MCF 10A (cell line): ENCODE measurements at places on chromosomes 16 and 17.

- no peak for DNase-seq
Measured at GRCh38 chr17:18949566-18949965, 2.4 kb upstream of the SLC5A10 start.

GRCh38 chr17:73261952-73262675 lies 434 bp upstream of the CPSF4L start:
- no peak for DNase-seq

GRCh38 chr17:42311240-42312034 lies 23.1 kb downstream of the STAT5A start:
- no peak for DNase-seq

DNA sequence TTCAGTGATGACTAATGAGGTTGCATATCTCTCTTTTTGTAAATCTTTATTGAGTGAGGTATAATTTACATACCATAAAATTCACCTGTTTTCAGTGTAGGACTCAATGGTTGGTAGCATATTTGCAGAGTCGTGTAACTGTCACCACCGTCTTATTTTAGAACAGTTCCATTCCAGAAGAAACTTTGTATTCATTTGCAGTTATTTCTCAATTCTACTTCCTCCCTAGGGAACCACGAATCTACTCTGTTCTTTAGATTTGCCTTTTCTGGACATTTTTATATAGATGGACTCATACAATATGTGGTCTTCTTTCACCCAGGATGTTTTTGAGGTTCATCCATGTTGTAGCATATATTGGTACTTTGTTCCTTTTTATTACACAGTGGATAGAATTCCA lies 3.7 kb downstream of the FTO start:
- DNase-seq = no peak

DNA sequence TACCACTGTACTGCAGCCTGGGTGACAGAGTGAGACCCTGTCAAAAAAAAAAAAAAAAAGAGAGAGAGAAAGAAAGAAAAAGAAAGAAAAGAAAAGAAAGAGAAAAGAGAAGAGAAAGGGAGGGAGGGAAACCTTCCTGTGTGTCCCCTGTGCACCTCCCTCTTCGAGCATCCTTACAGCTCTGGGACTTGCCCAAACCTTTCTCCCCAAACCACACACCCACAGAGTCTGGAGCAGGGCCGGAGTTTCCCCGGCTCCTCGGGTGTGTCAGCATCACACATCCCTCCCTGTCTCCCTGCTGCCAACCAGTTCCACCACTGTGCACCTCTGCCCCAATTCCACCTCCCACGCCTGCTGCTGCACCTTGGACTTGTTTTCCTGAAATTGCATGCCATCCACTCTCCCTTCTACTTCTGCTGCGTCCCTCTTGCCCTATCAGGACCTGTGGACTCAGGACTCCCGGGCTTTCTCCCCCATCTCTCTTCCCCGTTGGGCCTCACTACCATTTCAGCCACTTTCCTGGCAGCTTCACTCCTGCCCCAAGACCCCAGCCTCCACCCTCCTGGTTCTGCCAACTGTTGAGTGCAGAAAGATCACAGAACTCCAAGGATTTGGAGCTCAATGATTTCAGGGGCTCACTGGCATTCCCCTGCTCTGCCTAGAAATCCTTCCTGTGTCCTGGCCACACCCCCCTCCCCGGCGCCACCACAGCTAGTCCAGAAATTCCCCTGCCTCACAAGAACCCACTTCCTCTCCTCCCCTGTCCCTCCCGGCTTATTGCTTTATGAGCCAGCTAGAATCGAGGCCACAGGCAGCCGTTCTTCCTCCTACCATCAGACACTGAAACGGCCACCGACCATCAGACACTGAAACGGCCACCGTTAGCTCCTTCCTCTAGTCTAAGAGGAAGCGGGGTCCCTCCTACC lies 3.7 kb upstream of the CDK3 start:
- DNase-seq = peak; percentile 65

- no peak for DNase-seq
Measured at GRCh38 chr16:57755061-57755684, 19.6 kb downstream of the KATNB1 start.

- DNase-seq = no peak
Measured at GRCh38 chr16:51545951-51546350, 394.9 kb upstream of the SALL1 start.

DNA sequence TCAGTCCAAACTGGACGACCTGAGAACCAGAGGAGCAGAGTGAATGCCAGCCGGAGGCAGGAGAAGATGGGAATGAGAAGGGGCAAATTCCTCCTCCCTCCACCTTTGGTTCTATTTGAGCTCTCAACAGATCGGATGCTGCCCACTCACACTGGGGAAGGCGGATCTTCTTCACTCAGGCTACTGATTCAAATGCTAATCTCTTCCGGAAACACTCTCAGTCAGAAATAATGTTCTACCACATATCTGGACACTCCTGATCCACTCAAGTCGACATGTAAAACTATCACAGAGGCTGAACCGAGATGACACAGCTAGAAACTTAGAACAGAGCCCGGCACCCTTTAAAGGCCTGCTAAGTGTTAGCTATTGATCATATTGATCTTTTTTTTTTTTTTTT lies 57.4 kb upstream of the GRIN2A start:
- no peak for DNase-seq

DNA sequence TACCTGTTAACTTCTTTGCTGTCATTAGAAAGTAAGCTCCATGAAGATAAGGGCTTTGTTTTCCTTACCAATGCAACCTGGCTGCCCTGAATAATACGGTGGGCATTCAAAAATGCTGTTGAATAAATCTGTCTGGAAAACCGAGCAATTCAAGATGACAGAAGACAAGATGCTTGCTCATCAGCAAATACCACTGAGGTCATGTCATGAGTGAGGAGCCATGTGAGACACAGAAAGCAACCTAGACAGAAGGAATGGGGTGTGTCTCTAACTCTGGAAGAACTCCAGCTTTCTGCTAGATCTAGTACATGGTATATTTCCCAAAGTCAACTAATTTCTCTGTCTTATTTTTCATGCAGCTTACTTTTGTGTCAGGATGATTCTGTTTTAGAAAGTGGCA lies 64.2 kb downstream of the STH start:
- DNase-seq = peak; percentile 80

DNA sequence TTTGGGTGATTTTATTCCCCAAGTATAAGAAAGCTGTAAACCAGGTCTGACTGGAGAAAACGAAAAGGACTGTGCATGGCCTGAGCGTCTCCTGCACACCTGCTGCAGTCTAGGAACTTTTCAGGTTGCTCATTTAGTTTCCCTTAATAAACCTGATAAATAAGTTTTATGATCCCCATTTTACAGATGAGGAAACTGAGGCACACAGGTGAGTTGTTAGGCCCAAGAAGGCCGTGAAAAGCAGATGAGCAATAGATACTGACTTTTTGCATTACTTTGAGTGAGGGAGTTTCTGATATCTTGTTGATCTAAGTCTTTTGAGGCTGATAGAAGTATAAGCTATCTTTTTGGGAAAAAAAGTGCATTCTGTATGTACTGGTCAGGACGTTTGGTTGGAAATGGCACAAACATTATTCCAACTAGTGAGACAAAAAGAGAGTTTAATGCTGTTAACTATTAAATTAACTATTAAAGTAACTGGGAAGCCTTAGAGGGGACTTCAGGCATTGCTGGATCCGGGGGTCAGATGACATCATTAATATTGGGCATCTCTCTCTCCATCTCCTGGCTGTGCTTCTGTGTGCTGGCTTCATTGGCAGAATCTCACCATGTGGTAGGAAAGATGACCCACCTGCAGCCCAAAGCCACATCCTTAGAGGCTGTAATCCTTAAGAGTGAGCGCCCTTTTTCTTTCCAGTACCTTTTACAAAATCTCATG lies 163.4 kb downstream of the CMIP start:
- DNase-seq = no peak

GRCh38 chr16:53743149-53743566 lies 39.2 kb downstream of the FTO start:
- peak; percentile 66 for DNase-seq

DNA sequence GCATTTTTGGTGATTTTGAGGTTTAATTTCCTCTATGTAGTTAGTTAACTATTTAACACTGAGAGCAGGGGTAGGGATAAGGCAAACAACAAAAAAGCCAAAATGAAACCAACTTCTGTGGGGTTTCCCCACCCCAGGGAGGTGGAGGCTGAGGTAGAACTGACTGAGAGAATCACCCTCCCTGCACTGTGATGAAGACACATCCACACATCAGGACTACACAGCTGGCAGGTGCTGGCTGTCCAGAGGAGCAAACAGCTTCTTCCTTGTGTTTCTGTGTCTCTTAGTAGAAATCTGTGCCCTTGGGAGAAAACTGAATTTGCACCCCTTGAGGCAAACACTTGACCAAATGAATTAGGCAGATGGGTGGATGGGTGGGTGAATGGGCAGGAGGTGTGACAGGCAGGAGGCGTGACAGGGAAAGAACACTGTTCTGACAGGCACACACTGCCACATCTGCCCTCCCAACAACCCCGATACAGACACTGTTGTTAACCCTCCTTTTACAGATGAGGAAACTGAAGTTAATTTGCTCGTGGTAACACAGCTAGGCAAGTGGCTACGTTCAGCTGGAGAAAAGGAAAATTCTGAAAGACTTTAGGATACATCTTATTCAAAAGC lies 62.9 kb upstream of the AMZ2 start:
- no peak for DNase-seq

- peak; percentile 77 for DNase-seq
Measured at GRCh38 chr17:32496395-32497073, 9.7 kb downstream of the CDK5R1 start.
